Endodermal cell (in vitro differentiated cells): ENCODE measurements at places on chromosomes 4 and X.

- no peak for DNase-seq
These were observed 78.9 kb downstream of the NDST3 start for GRCh38 chr4:118113220-118113619.

- no peak for DNase-seq
These were observed 62.6 kb upstream of the LIMCH1 start for GRCh38 chr4:41475402-41475801.

- peak; percentile 81 for DNase-seq
These were observed 7.8 kb downstream of the ARAF start for GRCh38 chrX:47568656-47569295.

- no peak for DNase-seq
These were observed 19.2 kb downstream of the PI4K2B start for GRCh38 chr4:25253071-25253445.

GRCh38 chr4:102824398-102824797 is 3.0 kb downstream of the UBE2D3 start:
- no peak for DNase-seq

DNA sequence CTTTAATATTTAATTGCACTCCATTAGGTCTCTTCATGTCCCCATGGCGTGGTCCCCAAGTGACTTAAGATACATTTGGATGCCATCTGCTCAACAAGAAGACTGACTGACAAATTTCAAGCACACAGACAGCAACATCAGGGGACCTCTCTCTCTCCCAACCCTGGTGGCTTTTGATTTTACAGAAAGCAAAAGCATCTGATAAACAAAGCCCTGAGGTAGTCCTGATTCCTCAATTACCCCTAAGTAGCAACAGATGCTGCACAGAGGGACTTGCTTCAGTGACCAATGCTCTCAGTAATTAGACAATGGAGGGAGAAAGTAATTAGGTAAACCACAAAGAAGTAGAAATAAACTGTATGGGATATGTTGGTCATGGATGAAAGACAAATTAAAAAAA is 426.4 kb downstream of the INPP4B start:
- DNase-seq = no peak

DNA sequence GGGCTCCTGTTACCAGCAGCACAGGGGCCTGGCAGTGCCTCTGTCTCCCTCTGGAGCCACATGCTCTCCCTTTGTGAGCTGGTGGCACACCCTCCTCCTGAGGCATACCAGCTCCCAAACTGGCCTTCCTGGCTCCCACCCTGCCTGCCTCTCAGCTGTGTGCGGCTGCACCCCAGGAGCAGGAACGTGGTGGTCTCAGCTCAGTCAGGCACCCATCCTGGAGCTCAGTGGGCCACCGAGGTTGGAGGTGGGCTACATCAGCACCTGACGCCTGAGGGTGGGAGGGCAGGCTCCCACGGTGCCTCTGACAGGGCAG is 85.9 kb upstream of the NKX1-1 start:
- peak; percentile 31 for DNase-seq

DNA sequence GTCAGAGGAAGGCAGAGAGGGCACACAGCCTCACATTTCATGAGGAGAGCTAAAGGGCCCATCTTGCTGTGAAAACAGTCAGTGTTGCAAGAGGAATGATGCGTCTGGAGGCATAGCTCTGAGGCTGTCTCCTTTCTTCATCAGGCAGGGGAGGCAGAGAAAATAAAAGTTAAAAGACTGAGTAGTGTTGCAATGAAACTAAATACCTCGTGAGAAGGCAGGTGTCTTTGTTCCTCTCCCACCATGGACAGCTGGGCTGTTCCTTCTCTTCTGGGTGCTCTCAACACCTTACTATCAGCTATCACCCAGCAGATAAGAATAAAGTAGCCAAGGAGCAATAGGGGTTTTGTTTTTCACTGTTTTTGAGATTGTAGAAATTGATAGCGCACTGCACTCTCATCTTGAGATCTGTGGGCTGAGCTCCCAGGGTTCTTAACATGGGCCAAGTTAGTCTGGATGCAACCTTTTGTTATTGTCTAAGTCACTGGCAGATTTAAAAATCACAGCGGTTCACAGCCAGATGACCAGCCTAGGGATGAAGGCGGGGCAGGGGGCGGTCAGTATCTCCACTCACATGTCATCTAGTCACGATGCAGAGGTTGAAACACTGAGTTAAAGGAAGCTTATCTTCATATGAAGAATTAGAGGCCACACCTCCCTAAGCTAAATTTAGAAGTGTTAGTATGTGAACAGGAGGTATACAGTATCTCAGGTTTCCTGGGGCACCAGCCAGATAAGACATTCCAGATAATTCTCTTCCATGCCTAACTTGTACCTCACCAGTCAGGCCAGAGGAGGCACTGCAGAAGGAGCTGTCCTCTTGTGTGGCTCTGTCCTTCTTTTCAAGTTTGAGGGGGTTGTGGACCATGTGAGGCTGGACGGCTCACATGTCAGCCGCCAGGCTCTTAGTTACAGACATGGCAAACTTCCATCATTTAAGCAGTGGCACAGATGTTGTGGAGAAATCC is 36.9 kb downstream of the PARM1 start:
- DNase-seq = peak; percentile 86

DNA sequence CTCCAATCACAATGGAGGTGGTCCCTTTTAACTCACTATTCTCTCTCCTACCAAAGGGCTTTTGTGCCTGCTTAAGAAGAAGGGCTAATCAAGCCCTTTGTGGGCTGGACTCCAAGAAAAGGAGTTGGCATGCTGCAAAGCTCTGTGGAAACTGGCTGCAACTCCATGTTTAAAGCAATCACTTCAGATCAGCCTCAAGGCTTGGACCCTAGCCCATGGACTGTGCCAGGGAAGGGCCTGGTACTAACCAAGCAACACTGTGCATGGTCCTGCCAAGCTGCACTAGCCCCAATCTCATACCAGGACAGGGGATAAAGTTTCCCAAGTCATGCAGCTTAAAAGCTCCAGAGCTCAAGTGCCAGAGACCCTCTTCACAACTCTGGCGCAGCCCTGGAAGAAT is 86.7 kb downstream of the ATP8A1 start:
- DNase-seq = peak; percentile 51

GRCh38 chrX:17706676-17707075 is 30.6 kb upstream of the SCML1 start:
- no peak for DNase-seq

- no peak for DNase-seq
These were observed 176.3 kb upstream of the SLIT2 start for GRCh38 chr4:20075248-20075871.
